ENCODE measurements at places on chromosomes 2 and 18.
A peak's percentile ranks its signal among the peaks of the same experiment; 100 is the strongest.

- no peak for DNase-seq
Observed at GRCh38 chr18:21004726-21005125, 106.9 kb downstream of the ROCK1 start.

DNA sequence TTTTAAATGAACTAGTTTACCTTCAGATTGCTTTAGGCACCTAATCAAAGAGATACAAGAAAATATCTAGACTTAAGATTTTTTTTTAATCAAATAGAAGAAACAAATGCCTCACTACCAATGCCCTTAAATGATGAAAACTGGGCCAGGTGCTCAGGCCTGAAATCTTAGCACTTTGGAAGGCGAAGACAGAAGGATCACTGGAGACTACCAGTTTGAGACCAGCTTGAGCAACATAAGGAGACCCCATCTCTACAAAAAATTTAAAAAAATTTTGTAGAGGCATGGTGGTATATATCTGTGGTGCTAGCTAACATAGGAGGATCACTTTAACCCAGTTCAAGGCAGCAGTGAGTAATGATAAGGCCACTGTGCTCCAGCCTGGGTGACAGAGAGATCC is 675.1 kb downstream of the NRXN1 start:
- DNase-seq, result no peak

GRCh38 chr2:26086155-26086637 is 52.3 kb downstream of the RAB10 start:
- no peak for DNase-seq

GRCh38 chr18:22975508-22975907 is 42.4 kb downstream of the RBBP8 start:
- no peak for DNase-seq

DNA sequence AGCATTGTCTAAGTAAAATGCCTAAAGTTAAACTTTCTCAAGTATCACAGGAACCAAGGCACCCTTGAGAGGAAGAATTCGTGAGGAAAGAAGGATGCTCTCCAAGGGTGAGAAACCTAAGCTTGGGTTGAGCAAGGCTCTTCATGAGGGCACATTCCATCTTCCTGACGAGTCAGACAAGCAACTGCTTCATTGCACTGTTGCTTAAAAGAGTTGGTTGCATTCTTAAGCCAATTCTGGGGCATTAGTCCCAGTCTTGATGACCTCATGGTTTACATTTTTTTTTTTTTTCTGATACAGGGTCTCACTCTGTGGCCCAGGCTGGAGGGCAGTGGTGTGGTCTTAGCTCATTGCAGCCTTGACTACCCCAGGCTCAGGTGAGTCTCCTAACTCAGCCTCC is 237.5 kb downstream of the ACTR3 start:
- DNase-seq, result no peak

GRCh38 chr2:45963816-45964215 is 312.3 kb downstream of the PRKCE start:
- DNase-seq, result no peak

DNA sequence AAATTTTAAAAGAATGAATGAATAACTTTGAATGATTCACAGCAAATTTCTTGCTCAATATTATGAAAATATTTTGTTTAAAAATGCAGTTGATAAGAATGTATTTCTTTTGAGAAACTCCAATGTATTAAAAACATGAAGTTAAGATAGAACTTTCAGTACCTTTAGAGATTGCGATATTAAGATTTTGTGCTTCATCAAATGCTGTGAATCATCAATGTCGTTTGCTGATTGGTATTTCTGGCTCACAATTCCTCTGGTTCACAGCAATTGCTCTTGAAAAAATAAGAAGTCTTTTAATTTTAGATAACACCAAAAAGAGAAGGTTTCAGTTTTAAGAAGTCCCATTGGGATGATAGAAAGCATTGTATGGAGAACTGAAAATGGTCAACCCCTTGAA is 228.7 kb downstream of the IKZF2 start:
- DNase-seq, result no peak

DNA sequence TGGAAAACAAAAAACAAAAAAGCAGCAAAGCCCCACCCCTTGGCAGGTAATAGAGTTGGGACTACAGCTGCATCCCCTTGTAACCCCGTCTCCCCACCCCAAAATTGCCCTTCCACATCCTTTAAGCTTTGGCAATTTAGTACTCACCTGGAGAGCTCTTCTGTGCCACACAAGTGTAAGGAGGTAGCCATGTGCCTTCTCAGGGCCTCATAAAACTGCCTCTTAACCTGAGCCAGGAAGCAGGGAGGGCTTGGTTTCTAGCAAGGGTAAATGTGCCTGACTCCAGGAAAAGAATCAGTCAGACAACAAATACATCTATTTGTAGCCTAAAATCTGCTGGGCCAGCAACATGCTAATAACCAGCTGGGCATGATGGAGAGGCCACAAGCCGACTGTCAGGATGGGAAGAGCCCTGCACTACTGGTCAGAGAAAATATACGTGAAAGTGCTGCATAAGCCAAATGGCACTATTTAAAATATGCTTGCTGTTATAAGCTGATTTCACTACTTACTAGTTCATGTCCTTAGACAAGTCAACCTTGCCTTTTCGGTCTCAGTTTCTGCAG is 46.3 kb downstream of the NOP58 start:
- DNase-seq, result no peak

DNA sequence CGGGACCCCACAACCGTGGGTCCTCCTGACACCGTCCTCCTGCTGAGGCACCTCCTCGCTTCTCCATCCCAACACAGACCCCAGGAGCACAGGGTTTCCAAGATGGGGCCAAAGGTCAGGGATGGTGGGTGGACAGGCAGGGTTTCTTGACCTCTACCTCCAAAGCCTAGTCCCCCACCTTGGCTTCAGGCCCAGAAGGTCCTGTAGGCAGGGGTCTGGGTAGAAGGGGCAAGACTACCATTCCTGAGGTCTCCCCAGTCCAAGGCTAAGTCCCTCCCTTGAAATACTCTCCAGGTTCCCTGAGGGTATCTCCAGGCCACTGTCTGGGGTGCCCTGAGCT is 7.1 kb downstream of the CYP26B1 start:
- no peak for DNase-seq

GRCh38 chr2:222707689-222708273 is 36.3 kb downstream of the MOGAT1 start:
- no peak for DNase-seq

- no peak for DNase-seq
Observed at GRCh38 chr2:26456440-26457250, 21.3 kb downstream of the OTOF start.

GRCh38 chr18:23440131-23440530 is 13.0 kb upstream of the RIOK3 start:
- peak; percentile 55 for DNase-seq

- DNase-seq, result no peak
Observed at GRCh38 chr2:13916066-13916465, 716.5 kb upstream of the LRATD1 start.

DNA sequence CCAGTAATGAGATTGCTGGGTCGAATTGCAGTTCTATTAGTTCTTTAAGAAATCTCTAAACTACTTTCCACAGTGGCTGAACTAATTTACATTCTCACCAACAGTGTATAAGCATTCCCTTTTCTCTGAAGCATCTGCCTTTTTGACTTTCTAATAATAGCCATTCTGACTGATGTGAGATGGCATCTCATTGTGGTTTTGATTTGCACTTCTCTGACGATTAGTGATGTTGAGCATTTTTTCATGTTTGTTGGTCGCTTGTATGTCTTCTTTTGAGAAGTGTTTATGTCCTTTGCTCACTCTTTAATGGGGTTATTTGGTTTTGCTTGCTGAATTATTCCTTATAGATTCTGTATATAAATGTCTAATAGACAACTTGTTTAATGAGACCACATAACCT is 69.6 kb upstream of the UGP2 start:
- DNase-seq, result no peak

DNA sequence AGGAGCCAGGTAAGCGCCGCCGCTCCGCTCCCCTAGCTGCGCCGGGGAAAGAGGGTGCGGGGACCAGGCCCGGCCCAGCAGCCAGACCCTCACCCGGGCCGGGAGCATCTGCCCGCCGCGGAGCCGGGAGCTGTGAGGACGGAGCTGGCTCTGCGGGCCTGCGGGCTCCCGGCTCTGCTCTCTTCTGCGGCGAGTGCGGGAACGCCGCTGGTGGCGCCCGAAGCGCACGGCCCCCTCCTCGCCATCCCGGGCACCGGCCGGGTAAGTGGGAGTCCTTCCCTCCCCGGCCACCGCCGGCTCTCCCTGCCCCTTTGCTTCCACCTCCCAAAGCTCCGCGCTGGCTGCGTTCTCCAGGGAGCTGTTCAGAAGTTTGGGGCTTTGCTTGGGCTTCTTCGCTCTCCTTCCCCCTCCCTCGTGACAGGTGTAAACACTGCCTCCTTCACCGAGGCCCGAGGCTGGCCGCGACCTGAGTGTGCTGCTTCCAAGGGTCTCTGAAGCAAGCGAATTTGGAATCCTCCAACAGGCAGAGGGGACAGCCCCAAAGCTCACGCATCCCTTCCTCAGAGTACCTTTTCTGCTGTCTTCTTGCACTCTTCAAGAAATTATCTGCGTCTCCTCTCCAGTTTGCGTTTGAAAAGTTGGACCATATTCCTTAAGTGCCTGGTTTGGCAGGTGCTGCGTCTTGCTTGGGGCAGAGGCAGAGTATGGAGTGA is 632 bp downstream of the AFTPH start:
- no peak for DNase-seq

DNA sequence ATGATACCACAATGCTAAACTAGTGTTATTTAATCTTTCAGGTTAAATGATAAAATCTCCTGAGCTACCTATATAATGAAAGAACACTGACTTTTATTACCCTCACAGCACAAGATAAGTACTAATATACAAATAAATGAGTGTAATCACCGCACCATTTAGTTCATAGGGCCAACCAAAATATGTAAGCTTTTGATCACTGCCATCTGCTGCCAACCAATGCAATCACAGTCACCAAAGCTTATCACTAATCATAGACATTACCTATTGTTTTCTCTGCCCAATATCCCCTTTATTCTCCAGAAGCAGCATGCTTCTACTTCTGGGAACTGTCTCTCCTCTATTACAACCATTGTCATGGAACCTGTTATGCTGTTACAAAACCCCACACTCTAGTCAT is 151.6 kb upstream of the LRATD1 start:
- no peak for DNase-seq

DNA sequence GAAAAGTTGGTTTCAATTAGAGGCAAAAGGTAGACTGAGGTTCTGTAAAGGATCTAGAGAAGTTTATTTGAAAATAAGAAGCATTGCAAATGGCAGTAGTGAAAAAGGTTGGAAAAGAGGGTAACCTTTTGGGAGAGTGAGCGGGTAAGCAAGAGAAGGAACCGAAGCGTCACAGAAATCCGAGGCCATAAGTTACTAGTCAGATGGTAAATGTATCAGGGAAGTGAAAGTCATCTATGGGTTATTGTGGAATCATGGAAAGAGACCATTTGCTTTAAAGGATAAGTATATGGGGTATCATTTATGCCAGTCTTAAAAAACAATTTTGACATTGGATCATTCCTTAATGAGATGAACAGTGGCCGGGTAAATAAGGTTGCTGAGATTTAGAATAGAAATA is 30.5 kb downstream of the EML4 start:
- DNase-seq, result no peak

GRCh38 chr18:22556222-22557167 is 138.8 kb upstream of the CTAGE1 start:
- DNase-seq, result no peak

GRCh38 chr2:196234672-196235071 is 63.3 kb upstream of the STK17B start:
- no peak for DNase-seq

GRCh38 chr18:3059272-3059671 is 46.3 kb upstream of the LPIN2 start:
- no peak for DNase-seq

- DNase-seq, result no peak
Observed at GRCh38 chr2:55152475-55153412, 79.3 kb downstream of the CLHC1 start.

GRCh38 chr2:225399504-225399903 is at the start of gene NYAP2:
Gene NYAP2 (plus strand): TSS chr2:225399710. CDS start chr2:225408881, 9,171 bp downstream.
- no peak for DNase-seq

GRCh38 chr2:9631878-9632700 is 1.3 kb upstream of the YWHAQ start:
- no peak for DNase-seq

DNA sequence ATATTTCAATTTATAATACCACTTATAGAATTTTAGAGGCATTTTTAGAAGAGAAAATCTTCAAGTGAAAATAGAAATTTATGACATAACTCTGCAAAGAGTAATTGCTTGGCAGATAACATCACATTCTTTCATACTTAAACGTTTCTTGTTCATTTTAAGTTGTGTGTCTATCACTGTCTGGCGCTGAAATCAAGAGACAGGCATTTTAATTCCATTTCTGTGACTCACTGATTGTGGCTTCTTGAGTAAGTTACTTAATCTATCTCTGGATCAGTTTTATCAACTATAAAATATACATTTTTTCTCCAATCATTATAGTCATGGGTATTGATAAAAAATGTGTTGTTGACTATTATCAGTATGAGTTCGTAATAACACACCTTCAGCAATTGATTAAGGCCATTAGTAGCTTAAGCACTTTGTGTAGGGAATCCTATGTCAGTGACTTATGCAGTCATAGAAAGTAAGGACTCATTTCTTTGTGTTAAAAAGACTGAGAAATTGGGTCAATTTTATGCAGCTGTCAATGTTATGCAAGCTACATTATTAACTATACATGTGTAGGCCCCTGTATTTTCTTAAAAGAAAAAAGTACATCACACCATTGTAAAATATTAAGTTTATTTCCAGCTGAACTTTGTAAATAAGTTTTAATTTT is 497.3 kb downstream of the CCDC85A start:
- DNase-seq, result no peak

DNA sequence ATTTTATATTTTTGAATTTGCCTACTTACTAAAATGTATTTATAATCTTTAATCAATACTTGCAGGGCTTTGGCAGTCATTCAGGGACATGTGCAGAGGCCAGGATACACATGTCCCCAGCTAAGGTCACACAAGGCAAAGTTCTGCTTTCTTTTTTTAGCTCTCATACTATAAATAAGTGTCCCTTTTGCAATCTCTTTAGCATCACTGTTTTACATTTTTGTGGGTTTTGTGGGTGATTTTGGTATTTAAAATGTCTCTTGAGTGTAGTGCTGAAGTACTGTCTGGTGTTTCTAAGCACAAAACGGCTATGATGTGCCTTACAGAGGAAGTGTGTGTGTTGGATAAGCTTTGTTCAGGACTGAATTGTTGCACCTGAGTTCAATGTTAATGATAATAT is 309.0 kb upstream of the GULP1 start:
- DNase-seq, result peak; percentile 60

DNA sequence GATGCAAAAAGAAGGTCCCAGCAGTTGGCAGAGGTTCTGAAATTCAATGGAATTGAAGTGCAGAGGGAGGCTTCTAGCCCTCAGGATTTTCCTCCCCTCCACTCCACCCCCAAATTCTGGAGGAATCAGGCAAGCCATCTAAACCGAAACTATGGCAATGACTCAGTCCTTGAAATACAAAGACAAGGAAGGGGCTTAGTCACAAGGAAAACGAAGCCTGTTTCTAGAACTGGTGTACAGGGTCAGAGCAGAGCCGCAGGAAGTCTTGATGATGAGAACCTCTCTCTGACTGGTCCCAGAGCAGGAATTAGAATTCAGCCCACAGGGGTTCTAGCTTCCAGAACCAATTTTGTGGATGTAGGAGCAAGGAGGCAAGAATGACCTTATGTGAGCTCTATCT is 111.7 kb upstream of the SCN1A start:
- no peak for DNase-seq

GRCh38 chr18:57747809-57748680 is 55.1 kb downstream of the ATP8B1 start:
- DNase-seq, result no peak

Data from SK-N-MC (cell line).